Activated naive CD8-positive, alpha-beta T cell treated with anti-CD3 and anti-CD28 coated beads, Interleukin-2, amount 10 ng/mL, durations not matched to agents 7 days and 5 days (primary cell): ENCODE measurements at places on chromosomes 2 and 18. TPM values are rescaled to one million over a fixed set of nuclear protein-coding genes. Genes with fewer than 3 reads are reported as not detected.

The FOXD4L1 gene
- total RNA-seq = 0.47 TPM

GRCh38 chr2:54967759-54968365 is 82.4 kb downstream of the RTN4 start:
- no peak for DNase-seq

DNA sequence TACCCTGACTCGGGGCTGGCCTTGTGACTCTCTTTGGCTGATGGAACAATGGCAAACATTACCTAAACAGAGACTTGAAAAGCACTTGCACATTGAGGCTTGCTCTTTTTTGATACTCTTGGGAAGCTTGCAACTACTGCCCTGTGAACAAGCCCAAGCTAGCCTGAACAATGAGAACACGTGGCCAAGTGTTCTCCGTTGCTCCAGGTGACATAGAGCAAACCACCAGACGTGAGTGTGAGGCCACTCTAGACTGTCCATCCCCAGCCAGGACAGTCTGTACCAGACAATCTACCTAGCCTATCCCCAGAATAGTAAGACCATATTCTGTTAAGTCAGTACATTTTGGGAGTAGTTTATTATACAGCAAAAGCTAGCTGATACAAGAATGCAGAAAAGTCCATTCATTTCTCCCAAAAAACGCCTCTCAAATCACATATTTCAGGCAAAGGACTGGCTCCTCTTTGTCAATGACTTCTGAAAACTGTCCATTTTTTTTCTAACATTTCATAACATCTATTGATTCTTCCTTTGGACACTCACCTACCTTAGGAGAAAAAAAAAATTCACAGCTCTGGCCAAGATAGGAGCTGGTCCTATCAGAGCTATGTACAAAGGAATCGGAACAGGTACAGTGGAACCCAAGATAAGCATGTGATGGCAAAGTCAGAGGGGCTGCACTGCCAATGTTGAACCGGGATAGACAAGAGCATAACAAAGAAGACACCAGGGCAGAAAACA is 142.1 kb upstream of the PKDCC start:
- no peak for DNase-seq

DNA sequence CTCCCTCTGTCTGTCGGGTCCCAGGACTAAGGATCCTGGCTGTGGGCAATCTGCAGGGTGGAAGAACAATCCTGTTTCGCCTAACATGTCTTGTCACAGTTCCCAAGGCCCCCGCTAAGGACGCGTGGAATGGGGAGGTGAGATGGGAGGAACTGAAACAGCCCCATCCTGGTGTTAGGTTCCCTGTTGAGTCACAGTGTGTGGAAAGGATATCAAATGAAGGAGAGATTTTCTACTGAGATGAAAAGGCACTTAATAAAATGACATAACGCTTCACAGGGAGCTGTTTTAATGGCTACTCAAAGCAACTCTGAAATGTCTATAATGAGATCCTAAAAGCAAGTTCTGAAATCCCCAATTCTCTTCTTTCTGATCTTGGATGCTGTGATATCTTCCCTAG is 52.5 kb downstream of the RAB31 start:
- no peak for DNase-seq

DNA sequence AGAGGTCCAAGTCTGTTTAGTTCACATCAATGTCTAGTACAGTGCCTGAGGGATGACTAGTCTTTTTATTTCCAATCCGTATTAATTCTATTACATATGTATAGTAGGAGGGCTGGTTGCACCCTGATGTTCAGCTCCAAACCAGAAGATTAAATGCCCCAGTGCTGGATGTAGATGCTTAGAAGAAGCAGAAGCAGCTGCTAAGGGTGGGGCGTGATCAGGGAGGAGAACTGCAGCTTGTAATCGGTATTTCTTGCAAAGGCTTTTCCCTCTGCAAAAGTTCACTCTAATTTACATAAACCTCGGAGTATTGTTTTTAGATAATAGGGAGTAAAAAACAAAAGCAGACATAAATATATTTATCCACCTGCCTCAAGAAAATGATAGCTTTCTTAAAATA is 145.3 kb upstream of the ITGA4 start:
- DNase-seq = no peak

DNA sequence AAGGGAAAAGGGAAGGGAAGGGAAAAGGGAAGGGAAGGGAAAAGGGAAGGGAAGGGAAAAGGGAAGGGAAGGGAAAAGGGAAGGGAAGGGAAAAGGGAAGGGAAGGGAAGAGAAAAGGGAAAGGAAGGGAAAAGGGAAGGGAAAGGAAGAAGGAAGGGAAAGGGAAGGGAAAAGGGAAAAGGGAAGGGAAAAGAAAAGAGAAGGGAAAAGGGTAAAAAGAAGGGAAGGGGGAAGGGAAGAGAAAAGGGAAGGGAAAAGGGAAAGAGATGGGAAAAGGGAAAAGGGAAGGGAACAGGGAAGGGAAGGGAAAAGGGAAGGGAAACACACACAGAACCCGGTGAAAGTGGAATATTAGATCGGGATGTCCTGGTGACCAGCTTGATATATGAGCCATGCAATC is 40.8 kb downstream of the EIPR1 start:
- no peak for DNase-seq

- DNase-seq = no peak
Measured at GRCh38 chr18:77366720-77367641, 117.3 kb downstream of the GALR1 start.

The KCNG2 gene
- not detected for total RNA-seq

DNA sequence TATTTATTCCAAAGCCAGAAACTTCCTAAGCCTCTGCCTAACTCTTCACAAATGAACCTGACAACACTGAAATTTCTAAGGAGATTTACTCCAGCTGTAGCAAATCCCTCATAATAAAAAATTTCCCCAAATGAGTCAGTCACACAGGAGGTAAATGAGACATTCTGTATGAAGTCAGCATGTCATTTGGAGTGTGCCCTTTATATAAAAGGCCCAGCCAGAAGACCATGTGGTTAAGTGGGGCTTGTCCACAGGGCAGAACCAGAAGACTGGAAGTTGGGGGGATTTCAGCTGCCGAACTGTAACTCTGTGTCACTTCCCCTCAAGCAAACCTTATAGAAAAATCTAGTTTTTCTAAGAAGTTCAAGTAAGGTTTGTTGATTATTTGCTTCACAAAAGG is 30.2 kb downstream of the NRP2 start:
- DNase-seq = no peak

DNA sequence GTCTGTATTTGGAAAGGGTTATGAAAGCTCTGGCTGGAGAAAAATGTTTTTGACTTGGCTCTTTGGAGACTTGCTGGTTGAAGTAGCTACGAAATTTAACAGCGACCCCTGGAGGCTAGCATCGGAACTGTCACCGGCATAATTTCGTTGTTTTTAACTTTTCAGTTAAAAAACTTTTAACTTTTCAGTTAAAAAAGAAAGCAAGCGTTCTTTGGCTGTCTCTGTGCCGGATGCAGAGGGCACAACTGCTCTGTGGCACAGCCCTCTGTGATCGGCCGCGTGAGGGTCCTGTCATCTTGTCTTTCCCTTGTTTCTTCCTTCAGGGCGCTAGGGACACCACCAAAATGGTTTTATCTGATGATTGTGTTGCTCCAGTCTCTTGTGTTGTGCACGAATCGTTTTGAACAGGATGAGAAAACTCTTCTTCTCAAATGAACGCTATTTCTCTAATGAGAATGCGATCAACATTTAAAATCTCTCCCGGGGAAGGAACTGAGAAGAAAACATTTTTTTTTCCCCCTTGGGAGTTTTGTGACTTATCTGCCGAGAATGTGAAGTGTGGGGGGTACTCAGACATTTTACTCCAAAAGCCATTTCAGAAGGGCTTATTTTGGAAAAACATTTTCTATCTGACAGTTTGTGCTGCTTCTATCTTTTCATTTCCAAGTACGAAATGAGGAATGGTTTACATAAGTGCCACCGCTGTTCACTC is 57.1 kb downstream of the ADCYAP1 start:
- DNase-seq = peak; percentile 47

DNA sequence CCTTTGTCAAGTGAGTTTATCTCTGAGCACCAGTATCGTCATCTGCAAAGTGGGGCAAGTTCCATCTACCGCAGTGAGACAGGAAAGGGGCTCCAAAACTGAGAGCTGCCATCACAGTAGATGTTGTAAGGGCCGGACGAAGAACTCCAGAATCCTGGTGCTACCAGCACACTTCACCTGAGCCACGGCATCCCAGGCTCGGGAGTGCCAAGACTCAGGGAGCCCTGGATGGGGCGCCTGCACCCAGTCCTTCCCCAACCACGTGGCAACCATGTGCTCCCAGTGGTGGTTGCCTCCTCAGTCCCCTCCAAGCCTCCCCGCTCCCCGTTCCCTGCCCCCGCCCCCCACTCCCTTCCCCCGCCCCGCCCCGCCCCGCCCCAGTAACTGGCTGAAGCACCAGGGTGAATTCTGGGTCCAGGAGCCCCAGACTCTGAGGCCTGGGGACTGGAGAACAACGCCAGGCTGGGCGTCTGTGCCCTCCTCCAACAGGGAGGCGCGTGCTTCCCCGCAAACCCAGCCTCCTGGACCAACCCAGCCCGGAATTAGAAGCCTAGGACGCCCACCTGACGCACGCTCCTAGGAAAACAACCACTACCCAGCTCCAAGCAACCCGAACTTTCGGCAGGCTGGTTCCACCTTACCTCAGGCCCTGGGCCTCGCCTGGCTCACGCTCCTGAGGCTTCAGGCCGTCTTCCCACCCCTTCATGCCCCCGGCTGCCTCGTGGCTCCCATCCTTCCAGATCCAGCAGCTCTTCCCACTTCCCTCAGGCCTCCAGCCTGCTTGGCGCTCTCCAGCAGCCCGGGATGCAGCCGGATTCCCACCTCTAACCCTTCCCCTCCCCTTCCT is 67.6 kb downstream of the LAMA3 start:
- DNase-seq = no peak

DNA sequence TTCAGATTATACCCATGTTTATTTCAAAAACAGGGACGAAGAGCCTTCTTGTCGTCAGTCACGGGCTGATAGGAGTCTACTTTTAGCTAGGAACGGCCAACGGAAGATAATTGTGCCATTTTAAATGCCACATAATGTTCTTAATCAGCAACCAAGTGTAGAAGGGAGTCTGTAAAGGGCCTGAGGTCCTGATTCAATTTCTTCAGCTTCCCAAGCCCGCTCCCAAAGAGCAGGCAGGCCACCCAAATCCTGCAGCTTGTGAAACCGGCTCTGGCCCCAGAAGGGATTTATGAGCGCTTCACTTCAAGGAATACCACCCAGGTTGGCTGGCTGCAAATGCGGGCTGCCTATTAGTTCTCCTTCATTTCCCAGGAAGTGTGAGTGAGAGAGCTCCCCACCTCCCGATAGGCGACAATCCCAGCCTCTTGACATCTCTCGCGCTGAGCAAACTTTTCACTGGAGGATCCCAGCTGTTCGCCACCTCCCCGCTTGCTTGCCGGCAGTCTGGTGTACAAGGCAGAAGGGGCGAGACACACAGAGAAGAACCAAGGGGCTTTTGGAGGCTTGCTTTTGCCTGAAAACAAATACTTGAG is 272.9 kb downstream of the CDH20 start:
- DNase-seq = no peak

The TEX44 gene
- not detected for total RNA-seq

DNA sequence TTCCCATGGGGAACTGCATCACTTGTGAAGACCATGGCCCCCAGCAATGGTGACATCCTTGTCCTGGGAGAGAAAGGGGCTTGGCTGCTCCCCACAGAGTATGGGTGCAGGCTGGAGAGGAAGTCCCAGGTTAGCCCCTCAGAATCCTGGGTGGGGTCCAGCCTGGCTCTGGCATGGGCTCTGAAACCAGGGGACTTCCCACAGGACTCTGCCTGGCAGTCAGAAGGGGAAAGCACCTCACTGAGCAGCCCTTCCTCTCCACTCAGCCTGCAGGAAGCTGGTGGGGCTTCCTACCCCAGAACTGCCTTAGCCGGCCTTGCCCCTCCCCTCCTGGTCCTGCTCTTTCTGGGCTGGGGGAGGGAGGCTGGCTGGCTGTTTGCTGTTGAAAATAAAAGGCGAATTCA is 3.7 kb downstream of the NEURL3 start:
- DNase-seq = no peak

The RIT2 gene
- not detected for total RNA-seq

The BOK gene
- total RNA-seq = not detected

The POU3F3 gene
- not detected for total RNA-seq

- DNase-seq = no peak
Measured at GRCh38 chr2:112714836-112715631, 5.8 kb upstream of the NT5DC4 start.

The ALK gene
- total RNA-seq = not detected

The TGFA gene
- 0.86 TPM for total RNA-seq

GRCh38 chr2:39849064-39849463 is 70.0 kb upstream of the THUMPD2 start:
- no peak for DNase-seq

- no peak for DNase-seq
Measured at GRCh38 chr2:237471438-237472186, 15.4 kb upstream of the MLPH start.

DNA sequence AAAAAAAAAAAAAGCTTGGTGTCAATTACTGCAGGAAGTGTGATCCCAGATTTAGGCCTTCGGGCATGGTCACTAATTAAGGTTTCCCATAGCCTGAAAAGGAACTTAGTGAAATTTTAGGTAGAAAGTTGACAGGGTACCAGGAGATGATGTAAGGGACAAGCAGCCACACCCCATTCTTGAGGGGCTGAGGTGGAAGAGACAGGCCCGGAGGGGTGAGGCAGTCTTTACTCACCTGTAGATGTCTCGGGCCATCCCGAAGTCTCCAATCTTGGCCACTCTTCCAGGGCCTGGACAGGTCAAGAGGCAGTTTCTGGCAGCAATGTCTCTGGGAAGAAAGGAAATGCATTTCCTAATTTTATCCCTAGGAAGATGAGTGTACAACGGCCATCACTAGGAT is 94.3 kb downstream of the CLIP4 start:
- DNase-seq = no peak

DNA sequence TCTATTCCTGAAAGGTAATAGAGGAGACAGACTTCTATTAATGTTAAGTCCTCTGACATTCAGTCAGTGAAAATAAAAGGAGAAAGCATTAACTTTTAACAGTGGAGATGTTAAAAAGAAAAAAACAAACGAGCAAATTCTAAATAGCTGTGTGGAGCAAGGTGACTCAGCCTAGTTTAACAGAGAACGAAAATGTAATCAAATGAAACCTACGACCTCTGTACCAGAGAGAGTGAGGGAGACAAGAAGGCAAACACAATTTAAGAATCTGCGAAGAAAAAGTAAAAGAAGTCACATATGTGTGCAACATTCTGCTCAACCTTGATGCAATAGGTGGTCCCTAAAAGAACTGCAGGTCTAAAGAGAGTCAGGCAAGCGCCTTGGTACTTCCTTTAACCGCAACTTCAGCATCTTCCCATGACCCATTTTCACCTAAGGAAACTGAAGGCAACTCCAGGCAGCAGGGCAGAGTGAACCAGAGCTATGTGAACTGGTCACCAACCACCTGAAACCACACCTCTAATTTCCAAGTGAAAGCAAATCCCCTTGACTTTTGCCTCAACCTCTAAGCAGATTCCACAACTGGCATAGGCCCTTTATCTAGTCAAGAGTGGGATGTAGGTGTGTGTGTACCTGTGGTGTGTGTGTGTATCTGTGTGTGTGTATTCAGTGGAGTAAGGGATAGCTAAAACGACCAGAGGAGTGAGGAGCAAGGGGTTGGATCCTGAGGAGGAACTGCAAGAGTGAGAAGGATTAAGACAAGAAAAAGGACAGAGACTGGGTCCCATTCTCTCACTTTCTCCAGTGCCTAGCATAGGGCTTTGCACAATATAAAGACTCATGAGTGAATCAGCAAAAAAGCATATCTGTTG is 43.0 kb downstream of the FIGN start:
- DNase-seq = no peak
